ENCODE measurements at places on chromosomes 11 and 22.

GRCh38 chr11:2933375-2934020 lies 4.3 kb upstream of the PHLDA2 start:
- DNase-seq = peak; percentile 66

GRCh38 chr11:130486391-130486836 lies 38.0 kb downstream of the ADAMTS15 start:
- DNase-seq = no peak

GRCh38 chr11:95365348-95365747 lies 134.3 kb upstream of the SESN3 start:
- no peak for DNase-seq

GRCh38 chr11:130103296-130103814 lies 33.7 kb downstream of the APLP2 start:
- peak; percentile 75 for DNase-seq

DNA sequence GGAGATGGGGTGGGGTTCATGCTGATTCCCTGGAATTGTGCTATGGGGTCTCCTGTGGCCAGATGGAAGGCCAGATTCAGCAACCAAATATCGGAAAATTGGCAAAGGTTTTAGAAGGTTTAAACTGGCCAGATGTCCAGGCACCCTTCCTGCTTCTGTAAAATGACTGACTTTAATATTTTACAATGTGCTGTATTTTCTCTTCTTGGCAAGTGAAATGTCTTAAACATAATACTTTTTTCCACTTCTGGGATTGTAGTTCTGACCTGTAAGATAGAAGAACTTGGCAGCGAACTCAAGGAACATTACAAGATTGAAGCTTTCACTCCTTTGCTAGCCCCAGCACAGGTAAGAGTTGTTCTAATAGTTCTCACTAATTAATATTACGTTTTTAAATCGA lies 17.5 kb downstream of the POLA2 start:
- DNase-seq = no peak

DNA sequence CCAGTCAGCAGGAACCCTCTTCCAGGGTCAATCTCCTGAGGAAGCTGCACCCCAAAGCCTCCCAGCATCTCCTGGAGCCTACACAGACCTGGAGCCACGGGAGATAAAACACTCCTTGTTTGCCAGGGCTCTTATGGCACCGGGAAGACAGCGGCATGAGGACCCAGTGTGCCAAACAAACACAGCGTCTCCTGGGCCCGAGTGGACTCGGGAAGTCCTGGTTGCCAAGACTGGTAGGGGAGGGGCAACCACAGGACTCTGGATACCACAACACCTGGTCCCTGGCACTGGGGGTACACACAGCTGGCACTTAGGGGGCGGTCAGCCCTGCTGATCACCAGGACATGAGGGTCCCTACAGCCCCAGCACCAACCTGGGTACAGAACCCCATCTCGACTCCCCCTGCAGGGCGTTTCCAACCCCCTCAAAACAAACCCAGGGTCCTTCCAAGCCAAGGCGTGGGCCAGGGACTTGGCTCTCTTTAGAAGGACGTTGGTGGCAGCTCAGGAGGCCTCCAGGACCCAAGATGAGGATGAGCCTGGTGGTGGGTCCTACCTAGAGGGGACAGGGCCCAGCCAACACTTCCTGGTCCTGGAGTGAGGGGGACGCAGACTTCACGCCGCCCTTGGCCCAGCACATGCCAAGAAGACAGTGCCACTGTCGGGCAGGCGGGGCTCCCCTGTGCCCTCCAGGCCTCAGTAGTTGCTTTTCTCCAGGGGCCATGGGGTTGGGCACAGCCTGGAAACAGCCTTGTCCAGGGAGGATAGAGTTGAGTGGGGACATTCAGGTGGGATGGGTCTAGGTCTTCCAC lies 85.0 kb downstream of the CELSR1 start:
- DNase-seq = no peak

DNA sequence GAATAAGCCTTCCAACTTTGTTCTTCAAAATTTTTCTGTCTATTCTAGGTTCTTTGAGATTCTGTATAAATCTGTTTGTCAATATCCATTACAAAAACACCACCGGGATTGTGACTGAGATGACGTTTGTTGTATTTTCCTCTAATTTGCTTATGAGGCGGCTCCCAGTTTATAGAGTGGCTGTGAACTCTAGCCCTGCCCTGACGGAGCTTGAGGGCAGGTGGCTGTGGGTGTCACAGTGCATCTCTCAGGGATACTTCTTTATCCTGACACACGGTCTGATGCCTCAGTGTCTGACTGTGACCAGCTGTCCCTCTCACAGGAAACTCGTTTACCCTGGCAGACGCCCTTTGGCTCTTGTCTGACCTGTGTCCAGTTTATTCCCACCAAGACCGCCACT lies 53.7 kb upstream of the ATXN10 start:
- DNase-seq = no peak

DNA sequence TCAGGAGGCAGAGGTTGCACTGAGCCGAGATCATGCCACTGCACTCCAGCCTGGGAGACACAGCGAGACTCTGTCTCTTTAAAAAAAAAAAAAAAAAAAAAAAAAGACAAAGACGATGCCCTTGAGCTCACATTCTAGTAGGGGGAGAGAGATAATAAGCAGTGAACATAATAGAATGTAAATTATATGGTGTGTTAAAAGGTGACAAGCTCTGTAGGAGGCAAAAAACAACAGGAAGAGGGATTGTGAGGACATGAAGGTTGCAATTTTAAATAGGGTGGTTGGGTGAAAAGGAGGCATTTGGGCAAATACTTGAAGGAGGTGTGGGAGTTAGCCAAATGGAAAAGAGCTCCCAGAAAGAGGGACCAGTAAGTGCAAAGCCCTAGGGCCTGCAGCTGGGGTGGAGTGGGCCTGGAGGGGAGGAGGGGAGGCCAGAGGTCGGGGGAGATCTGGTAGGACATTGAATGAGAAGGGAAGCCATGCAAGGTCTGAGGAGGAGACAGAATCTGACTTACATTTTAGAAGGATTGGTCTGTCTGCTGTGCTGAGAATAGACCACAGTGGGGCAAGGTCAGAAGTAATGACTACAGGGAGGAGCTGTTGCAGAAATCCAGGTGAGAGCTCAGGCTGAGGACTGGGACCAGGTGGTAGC lies 26.6 kb downstream of the P2RY2 start:
- no peak for DNase-seq

DNA sequence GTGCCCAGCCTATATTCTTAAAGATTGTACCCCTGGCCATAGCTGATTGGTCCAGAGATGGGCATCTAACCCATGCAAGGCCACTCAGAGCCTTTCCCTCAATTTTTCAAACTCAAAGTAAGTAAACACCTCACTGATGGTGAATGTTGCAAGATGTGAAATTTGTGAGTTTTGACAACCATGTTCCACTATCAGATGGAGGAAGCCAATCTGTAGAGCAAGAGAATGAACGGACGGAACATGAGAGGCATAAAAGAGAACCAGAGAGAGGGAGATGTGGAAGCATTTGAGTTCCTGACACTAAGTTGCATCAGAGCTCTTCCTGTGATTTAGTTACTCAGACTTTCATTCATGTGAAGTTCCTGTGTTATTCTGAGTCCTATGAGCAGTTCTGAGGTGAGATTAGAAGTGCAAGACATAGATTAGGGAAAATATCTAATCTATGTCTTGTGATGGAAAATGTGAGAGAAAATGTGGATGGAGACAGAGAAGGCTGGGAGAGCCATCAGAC lies 73.3 kb downstream of the PRSS23 start:
- no peak for DNase-seq
